ENCODE measurements at places on chromosomes 13 and 19.

DNA sequence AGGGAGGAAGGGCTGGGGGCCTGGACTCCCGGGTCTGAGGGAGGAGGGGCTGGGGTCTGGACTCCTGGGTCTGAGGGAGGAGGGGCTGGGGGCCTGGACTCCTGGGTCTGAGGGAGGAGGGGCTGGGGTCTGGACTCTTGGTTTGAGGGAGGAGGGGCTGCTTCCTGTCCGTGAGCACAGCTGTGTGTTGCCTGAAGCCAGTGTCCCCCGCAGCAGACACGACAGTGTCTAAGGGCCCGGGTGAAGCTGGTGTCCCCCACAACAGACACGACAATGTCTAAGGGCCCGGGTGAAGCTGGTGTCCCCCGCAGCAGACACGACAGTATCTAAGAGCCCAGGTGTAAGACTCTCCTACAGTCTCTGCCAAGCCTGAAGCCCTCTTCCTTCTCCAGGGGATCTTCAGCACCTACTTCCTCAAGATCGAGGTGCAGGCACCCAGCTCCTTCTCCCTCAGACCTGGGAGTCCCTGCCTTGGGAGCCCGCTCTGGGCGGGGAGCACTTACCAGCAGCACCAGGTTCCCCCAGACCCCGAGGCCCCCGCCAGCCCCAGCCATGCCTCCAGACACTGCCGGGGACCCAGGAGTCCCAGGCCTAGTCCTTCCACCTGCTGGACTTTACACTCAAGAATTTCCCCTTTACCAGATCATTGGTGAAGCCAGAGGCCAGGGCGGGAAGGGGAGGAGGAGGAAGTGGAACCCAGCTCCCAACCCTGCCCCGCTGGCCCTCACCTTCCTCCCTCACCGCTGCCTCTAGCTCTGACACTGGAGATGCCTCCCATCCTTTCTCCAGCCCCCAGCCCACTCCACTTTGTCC lies at the start of gene PTPRH:
TSS of gene PTPRH (minus strand) at position 622 of the 813 bp plus-strand sequence. CDS start at position 554, 68 bp downstream.
- no peak for DNase-seq

DNA sequence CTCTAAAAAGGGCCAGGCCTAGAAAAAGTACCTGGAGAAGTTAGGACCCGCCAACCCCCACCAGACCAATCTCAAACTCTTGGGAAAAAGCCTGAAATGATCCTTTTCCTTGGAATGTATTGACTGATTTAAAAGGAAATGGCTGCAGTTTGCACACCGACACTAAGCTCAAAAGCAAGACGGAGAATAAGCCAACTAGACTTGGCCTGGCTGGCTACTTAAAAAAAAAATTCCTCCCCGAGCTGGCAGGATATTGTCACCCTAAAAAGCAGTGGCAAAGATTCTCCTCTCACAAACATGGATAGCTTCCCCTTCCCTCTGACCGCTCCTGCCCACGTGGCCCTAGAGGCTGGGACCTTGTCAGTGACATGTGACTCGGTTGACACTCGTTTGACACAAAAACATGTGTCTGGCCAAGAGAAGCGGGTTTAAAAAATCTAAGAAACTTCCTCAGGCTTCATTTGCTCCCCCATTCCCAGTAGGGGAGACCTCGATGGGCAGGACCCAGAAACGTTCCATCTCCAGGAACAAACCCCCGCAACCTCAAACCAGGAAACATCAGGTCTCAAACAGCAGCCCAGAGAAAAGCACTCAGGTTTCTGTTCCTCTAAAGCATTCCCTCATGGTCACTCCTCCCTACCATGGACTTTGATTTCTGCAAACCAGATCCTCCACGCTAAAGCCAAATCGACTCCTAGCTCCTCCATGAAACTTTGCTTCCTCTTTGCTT lies 1.3 kb downstream of the RFX1 start:
- no peak for DNase-seq

- no peak for DNase-seq
Observed at GRCh38 chr13:49622174-49622946, 5.9 kb upstream of the ARL11 start.

DNA sequence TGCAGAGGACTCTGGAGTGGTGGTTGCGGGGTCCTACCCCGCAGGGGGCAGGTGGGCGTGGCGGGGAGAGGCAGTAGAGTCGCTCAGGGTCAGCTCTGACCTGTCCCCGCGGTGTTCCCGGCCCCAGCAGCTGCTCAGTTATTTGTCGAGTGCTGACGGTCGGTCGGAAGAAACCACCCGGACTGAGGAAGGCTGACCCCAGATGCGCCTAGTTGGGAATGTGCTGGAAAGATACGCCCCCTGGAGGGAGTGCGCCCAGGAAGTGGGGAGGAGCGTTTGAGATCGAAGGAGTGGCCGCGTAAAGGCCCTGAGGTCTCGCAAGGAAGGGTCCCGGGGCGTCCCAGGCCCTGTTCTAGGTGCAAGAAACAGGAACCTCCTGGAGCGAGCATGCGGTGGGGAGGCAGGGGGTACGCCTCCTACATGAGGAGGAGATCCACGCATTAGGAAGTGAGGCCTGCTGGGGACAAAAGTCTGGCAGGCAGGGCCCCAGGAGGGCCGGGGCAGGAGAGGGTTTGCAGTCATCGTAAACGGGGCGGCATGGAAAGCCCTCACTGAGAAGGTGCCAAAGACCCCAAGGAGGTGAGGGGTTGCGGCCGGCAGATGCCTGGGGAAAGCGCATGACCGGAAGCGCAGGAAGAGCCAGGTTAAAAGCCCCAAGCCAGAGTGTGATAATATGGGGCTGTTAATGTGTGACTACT lies 9.2 kb downstream of the CCDC8 start:
- no peak for DNase-seq

- no peak for DNase-seq
Observed at GRCh38 chr13:100597253-100597652, 8.7 kb upstream of the GGACT start.

DNA sequence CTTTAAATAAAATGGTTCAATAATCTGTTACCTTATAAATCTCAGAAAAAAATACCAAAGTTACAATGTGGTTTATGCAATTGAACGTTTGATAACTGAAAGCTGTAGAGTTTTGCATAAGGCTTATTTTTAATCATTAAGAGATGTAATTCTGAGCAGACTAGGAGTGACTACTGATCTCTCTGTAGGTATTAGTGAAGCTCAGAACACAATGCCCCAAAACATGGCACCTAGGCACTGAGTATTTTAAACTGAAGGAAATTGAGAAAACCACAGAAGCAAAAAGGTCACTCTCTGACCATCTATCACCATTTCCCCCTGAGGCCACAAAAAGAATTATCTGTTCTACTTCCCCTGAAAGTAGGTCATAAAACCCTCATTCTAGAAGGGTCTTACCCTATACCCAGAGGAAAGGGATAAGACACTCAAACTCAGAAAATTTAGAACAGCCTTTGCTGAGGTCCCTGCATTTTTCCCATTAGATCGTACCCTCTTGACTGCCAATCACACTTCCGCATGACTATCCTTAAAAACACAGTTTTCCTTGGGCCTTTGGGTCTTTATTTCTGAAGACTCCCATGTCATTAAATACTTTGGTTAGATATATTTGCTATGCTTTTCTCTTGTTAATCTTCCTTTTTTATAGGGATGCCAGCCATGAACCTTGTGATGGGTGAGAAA lies 158.1 kb downstream of the PCDH9 start:
- DNase-seq: no peak

DNA sequence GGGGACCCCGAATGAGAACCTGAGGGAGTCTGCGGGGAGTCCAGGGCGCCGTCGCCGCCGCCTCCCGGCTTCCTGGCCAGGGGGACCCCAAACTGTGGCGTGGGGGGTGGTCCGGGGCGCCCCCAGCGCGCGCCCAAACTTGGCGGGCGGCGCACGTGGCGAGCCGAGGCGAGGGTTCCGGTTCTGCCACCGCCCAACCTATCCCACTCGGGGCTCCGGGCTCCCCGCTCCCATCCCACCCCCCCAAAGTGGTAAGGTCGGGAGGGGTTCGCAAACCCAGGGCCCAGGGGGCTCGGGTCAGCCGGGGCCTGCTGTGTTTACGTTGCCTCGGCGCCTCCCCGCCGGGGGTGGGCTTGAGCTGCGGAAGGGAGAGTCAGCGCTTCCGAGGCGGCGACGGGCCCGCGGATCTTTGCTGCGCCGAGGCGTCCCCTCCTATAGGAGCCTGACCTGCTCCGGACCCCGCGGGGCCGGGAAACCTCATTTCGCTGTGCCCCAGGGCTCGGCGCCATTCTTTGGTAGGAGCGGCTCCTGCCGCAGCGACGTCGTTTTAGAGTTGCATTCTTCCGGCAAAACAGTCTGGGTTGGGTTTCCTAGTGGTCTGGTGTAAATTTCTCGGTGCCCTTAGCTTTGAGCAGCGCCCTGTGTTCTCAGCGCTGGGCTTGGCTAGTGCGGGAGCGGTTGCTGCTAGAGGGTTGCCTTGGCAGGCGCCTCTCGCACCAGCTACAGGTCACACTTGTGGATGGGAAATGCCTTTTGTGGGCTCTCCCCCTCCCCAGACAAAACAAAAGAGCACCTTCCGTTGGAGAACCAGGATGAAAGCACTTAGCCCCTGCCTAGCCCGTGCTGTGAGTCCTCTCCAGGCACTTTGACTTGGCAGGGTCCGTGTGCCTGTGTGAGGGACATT lies 1.2 kb downstream of the DAZAP1 start:
- peak; percentile 62 for DNase-seq

DNA sequence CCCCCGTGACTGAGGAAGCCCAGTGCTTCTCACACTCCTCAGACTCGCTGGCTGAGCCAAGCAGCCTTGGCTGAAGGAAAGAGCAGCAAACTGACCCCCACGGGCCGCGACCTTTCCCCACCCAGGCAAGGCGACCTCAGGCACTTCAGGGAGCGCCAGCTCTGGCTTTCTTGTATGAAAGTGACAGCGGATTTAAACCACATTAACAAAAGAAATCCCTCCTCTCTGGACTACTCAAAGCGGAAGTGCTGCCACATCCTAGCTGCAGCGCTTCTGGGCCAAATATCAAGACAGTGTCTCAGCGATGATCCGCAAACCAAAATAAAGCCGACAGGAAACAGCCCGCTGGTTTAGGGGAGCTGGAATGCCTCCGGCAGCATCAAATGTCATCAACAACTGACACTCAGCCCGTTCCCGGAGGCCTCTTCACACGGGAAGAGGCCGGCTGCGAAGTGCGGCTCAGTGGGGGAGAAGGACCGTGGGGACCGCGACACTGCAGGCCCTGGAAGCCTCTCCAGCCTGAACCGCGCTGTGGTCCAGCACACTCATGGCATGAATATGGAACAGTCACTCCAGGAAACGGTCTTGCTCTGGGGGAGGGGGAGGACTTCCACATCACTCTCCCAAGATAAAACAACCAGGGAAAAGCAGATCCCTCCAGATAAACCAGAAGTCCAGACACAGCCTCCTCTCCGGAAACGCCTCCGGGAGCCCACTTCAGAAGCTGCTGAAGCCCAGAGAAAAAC lies 1.4 kb downstream of the RASA3 start:
- peak; percentile 44 for DNase-seq

DNA sequence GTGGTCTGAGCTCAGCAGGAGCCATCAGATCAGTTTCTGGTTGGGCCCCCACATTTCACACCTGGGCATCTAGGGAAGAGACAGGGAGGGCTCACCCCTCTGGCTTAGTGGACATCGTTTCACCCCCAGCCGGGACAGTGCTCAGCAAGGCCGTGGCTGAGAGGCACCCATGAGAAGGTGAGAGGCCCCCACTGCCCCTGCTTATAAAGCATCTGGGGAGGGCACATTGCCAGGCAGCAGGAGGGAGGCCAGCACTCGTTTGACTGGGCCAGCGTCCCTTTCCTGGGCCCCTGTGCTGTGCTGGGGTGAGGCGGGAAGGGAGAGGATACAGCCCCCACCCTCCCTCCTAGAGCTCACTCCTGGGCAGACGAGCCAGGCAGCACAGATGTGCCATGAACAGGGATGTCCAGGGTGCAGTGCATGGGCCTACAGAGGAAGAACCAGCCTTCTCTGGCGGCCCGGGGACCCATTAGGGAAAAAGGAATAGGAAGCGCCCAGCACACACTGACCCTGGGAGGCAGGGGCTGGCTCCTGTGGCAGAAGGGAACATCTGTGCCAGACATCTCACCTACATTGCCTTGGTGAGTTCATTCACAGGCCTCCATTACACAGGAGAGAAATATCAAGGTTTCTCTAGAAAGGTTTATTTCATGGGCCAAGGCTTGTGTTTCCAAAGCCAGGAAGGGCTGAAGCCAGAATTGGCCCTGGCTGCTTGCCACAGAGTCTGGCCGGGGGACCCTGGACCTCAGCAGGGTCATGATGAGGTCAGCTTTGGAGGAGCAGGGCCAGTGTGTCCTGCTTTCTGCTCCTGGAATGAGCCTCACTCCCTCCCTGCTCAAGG lies 7.7 kb downstream of the AP1M1 start:
- no peak for DNase-seq
